ENCODE measurements at places on chromosomes 2 and 18.
A peak's percentile ranks its signal among the peaks of the same experiment; 100 is the strongest.

DNA sequence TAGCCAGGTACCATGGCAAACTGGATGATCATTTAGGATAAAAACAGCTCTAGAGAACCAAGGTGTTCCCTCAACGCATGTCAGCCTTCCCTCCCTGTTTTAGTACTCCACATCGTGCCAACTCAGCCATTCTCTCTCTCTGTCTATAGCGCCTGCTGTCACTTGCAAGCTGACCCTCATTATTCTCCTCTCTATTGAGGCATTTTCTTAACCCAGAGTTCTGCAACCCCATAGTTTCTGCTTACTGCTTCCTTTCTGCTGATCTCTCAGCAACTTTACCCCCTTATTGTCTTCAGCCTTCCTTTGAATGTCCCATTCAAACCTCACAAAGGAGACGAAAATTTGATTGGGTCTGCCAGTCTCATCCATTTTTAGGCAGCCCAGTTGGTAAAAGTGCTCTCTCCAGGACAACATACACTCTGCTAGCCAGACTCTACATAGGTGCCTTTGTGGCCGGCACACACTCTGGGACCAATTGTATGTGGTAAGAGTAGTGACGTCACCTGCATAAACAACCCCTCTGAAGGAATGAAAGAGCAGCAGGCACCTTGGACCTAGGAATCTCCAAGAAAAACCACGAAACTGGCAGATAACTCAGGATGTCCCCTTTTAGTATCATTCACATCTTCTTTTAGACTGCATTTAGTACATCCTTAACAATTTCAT lies 367.2 kb upstream of the KCNH7 start:
- DNase-seq: no peak

DNA sequence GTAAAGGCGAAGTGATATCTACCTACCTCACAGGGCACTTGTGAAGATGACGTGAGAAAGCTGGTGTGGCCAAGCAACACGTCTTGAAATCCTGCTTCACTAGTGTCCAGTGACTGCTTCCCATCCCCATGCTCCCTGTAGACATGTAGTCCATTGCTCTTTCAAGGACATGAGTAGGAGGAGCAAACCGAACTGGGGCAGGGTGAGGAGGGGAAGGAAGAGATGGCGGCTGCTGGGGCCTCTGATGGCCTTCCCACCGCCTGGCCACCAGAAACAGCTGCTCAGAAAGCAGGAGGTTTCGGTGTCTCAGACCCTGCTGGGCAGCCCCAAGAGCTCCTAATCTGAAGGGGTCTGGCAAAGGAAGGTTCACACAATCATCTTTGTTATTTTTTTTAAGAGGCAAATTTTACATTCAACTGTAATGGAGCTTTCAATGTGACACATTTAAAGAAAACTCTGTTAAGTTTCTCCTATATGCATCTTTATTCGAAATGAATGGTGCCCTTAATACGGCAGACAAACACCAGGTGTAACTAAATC lies 14.7 kb downstream of the CPLX4 start:
- DNase-seq: no peak

DNA sequence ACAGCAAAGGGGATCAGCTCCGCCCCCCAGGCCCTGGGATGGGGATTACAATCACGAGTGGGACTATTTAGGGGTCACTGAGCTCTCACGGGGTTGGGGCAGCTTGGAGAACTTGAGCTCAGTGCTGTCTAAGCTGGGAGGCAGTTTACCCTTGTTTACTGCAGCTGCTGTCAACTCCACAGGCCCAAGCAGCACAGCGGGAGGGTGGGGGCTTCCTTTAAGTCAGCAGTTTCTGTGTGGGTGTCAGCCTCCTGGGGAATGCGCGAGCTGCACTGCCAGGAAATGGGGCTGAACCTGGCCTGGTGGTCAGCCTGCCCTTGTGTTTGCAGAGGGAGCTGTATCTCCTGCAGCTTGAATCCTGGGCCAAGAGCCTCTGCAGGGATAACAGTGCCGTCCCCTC lies 29.8 kb downstream of the TOGARAM2 start:
- DNase-seq: peak; percentile 56

DNA sequence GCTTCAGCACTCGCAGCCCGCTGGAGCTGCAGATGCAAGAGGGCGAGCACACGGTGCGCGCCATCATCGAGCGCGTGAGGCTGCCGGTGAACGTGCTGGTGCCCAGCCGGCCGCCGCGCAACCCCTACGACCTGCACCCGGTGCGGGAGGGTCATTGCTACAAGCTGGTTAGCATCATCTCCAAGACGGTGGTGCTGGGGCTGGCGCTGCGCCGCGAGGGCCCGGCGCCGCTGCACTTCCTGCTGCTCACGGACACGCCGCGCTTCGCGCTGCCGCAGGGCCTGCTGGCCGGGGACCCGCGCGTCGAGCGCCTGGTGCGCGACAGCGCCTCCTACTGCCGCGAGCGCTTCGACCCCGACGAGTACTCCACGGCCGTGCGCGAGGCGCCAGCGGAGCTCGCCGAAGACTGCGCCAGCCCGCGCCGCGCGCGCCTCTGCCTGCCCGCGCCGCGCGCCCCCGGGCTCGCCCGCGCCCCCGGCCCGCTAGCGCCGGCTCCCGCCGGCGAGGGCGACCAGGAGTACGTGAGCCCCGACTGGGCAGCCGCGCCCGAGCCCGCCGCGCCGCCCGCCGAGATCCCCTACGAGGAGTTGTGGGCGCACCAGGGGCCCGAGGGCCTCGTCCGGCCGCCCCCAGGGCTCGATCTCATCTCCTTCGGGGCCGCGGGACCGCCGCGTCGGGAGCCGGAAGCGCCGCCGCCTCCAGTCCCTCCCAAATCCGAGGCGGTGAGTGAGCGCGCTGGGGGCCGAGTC lies 11.8 kb downstream of the GAREM2 start:
- peak; percentile 85 for DNase-seq

DNA sequence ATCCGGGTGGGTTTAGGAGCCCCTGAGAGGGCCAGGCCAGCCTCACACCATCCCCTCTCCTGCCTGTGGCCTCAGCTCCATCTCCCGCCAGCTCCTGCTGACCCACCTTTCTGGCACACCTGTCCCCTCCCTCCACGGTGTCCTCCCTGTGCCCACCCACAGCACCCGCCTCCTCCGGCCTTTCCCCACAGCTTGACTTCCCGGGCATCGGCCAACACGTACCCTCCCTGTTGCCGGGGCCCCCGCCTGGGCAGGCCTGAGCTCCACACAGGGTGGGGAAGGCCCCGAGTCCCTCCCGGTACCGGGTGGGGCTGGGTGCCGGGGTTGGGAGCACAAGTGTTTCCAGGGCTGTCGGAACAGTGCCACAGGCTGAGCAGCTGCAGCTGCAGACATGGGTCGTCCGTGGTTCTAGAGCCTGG lies 6.5 kb downstream of the GPC1 start:
- no peak for DNase-seq

DNA sequence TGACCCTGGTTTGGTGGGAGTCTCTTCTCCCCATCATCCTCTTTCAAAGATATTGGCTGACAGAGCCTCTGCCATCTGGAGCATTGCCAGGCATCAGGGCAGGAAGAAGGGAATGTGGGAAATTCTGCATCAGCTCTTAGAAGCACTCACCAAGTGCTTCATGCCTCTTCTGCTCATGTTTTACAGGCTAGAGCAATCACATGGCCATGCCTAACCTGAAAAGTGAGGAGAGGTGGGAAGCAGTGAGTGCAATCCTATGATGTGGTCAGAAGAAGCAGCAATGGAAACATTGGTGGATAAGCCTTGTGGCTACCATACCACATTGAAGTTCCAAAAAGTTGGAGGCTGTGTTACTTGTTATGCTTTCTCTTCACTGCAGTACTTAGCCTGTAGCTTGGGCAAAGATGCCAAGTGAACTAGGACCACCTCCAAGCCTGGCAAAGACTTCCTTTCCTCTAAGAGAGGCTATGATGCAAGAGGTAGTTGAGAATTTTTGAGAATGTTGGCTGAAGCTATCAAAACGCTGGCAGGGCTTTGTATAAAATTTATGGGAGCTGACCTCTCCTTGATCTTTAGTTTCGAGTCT lies 64.1 kb downstream of the BCL2L11 start:
- DNase-seq: no peak

GRCh38 chr2:174914853-174915760 lies 90.1 kb downstream of the CHN1 start:
- DNase-seq: no peak

- DNase-seq: no peak
Measured at GRCh38 chr2:241985986-241986329, 116.4 kb downstream of the RTP5 start.

- DNase-seq: no peak
Measured at GRCh38 chr18:70074116-70074515, 126.4 kb upstream of the CD226 start.

GRCh38 chr2:132671151-132671835 lies 1.3 kb upstream of the LYPD1 start:
- peak; percentile 95 for DNase-seq

DNA sequence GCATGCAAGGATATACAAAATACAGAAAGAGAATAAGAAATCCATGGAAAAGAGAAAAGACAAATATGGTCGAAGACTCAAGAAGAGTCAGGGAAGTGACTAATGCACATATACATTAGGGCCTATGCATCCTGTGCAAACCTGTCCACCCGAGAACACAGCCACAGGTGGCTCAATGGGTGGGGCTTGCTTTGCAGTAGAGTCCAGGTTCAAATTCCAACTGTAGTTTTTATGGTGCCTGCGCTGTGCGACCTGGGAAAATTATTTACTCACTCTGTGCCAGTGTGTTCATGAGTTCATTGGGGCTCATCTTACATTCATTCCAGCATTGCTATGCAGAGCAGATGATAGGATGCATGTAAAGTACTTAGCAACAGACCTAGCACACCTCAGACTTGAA lies 244.7 kb downstream of the CTNNA2 start:
- no peak for DNase-seq

DNA sequence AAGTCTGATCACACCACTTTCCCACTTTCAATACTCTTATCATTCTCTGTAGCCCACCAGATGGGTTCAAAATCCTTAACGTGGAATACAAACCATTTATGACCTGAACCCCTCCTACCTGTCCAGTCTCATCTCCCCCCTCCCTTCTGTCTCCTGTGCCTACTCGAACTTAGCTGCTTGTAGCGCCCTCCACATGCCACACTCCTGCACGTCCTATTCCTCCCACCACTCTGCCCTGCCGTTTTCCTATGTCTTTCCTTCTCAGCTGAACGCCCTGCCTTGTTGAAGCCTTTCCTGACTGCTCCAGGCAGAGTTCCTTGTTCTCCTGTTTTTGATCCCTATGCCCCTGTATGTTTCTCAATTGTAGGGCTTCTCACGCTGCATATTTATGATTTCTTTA lies 390.1 kb downstream of the HRH4 start:
- no peak for DNase-seq

GRCh38 chr2:30078521-30078920 lies 68.3 kb upstream of the YPEL5 start:
- peak; percentile 28 for DNase-seq

DNA sequence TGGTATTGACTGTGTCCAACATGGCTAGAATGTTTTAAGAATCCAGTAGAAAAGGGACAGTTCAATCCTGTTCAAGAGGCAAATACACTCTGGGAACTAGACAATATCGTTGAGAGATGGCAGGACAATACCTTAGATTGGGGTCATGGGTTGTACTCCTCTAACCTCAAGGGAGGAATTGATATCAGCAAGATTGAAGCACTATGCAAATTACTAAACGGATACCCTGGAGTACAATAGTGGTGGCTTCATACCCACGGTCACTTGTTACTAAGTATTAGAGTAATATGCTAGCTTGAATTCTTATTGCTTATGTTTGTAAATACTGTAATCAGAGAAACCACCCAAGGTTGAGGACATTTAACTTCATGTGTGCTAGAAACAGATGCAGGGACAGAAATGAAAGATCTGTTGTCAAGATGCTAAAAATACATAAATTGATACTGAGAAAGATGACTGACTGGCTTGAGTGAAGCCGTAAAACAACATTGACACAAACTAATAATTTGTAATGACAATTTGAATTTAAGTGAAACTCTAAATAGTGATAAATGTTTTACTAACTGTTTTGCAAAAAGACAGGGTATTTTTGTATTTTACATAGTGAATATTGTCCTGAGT lies 73.3 kb downstream of the KCNJ3 start:
- no peak for DNase-seq

- peak; percentile 69 for DNase-seq
Measured at GRCh38 chr2:163610817-163611556, 124.8 kb downstream of the FIGN start.

DNA sequence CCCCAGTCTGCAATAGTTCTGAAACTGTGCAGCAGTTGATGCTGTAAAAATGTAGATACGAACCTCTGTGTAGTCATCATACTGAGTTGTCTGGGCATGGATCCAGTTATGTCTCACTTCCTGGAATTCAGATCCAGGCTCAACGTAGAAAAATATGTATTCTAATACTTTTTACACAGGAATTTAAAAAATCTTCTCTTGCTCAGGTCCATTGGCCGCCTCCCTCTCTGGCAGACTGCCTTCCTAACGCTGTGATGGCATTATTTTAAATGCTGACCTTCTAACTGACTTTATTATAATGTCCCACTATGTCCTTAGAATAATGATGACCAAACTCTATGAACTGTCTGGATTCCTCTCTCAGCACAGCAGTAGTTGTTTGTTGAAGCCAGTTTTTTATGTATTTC lies 119.6 kb downstream of the FEZ2 start:
- DNase-seq: no peak

DNA sequence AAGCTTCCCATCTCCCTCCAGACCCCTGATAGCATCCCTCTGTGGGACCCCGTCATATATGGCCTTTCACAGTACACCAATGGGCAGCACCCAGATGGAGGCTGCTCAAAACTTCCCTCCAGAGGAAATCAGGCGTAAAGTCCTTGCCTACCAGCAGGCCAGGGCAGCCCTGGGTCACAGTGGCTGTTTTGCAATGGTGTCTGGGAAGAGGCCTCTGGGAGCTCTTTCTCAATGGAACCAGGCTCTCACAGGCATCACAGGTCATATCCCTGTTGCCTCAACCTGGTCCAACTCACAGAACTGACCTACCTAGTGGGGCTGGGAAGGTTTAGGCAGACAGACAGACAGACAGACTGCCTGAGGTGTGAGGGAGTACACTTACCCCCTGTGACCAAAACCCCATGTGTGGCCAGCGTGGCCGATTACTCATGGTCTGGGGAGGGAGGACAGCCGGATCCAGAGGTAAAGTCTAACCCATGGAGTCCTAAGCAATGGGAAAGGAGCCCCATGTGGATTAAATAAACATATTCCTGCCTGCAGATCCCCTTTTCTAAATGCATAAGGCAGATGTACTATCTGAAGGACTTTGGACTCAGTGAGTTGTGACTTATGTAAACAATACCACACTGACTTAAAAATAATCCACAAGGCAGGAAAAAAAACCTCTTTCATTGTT lies 58.2 kb downstream of the BCL2L11 start:
- DNase-seq: no peak

GRCh38 chr2:25125189-25125588 lies 43.2 kb downstream of the POMC start:
- DNase-seq: no peak
